D341Med (cell line): ENCODE measurements at places on chromosomes 2 and 18.

DNA sequence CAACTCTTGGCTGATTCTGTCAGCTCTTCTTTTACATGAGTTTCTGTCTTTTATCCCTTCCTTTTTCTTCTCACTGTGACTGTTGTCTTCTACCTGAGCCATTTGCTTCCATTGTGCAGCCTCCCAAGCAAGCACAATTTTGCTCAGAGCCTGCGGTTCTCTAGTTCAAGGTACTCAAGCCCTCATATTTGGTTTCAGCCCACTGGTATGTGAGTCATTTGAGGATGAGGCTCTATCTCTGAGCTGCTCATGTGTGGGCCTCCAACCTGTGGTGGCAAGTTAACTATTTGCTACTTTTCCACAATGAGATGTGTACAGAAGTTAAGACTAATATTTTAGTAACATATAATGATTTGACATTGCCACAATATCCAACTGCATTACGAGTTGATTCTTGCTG is 183.0 kb downstream of the PHLPP1 start:
- DNase-seq, result no peak

DNA sequence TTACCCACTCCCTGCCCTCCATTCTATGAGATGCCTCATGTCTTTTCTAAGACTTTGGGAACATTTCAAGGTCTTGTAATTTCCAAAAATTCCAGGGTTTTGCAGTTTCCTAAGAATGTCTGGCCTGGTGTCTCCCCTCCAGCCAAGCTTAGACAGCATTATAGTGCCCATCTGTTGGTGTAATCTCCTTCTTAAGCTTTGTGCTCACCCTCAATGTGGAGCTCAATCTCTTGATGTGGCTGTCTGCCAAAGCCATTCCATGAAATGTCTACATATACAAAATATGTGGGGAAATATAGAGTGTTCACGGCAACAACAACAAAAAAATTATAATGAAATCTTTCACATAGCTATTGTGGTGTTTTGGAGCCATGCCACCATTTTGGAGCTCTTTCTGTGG is 558.4 kb downstream of the PIK3C3 start:
- peak; percentile 85 for DNase-seq

GRCh38 chr2:67384123-67384822 is 12.9 kb upstream of the ETAA1 start:
- no peak for DNase-seq

GRCh38 chr18:63187791-63188460 is 131.6 kb downstream of the BCL2 start:
- DNase-seq, result no peak

DNA sequence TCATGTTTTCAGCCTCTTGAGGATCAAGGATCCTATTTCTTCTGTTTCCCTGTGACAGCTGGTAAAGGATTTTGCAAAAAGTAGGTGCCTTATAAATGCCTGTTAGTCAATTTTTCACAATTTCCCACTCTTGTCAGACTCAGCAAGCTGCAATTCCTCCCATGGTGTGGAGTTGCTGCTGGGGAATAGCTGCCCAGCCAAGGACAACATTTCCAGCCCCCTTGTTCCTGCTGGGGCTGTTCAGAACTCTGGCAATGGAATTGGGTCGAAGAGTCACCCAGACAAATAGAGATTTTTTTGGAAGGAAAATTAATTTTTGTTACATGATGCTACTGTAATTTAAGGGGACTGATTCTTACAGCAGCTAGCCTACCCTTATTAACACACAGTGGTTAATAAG is 43.7 kb downstream of the FSHR start:
- no peak for DNase-seq

- no peak for DNase-seq
Observed at GRCh38 chr2:56671973-56672569, 488.3 kb downstream of the CCDC85A start.

GRCh38 chr2:219122202-219122980 is 38.2 kb downstream of the NHEJ1 start:
- DNase-seq, result no peak

DNA sequence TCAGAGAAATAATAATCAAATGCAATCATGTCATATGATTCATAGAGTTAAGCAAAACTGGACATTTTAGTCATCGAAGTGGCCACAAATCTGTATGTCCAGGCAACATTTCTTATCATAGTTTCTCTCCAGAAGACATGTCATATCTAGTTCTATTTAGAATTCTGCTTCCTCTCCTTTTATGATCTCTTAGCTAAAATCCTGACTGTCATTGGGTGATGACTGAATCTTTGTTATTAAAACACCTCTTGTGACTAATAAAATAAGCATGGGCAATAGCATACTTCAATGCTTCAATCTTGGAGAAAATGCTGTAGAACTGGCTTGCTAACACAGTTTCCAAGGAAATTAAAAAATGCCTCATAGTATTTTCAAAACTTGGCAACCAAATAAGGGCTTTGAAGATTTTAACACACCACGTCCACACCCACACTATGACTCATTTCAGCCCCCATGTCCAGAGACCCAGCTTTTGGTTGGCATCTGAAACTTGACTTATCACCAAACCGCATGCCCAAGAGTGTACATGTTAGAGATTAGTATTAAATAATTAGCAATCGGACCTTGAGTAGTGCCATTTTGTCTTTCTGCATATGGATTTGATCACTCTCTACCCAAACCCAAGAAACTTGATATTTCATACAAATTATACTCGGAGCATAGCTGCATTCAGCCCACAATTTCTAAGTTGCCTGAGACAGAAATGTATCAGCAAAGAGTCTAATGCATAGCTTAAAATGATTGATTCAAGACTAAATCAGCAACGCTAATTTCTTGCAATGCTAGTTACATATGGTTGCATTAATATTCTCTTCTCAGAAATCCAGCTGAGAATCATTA is 106.5 kb upstream of the ETAA1 start:
- no peak for DNase-seq

GRCh38 chr2:37324536-37324785 is 172 bp downstream of the PRKD3 start:
- no peak for DNase-seq

DNA sequence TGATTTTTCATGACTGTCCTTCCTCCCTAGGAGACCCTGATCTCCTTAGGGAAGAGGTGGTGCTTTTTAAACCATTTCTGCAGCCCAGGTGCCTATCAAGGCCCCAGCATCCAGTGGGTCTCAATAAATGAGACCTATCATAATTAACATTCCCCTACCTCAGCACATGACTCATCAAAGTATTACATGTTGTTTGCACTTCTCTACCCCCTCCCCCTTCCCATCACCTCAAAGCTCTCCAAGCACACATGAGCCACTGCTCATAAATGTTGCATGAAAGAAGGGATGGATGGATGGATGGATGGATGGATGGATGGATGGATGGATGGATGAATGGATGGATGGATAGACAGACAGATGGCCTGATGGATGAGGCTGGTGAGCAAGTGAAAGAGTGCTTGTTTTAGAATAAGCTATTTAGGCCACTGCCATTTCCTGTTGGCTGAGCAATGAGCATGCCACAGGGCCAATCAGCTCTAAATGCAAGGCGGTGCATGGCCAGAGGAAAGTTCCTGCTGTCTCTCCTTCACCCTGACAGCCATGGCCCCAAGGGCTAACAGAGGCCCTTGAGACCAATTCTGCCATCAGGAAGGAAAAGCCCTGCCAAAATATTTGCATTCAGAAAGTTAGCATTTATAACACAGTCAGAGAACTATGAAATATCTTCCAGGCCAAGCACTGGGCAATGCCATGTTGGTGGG is 20.9 kb upstream of the STEAP3 start:
- no peak for DNase-seq

DNA sequence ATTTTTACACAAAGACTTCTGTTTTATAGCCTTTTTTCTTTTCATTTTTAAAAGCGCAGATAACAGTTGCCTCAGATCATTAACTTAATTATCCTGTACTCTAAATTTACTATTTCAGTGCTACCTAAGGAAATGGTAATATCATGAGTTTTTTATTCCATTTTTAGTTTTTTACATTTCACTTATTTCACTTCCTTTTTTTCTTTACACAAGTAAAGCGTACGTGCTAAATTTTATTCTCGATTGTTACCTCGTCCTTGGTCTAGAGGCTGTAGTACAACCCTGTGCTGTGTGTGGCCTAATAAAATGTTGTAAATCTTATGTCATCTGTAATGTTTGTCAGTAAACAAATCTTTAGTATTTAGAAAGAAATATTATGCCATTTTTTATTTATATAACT is 49.2 kb downstream of the CRIM1 start:
- DNase-seq, result no peak

DNA sequence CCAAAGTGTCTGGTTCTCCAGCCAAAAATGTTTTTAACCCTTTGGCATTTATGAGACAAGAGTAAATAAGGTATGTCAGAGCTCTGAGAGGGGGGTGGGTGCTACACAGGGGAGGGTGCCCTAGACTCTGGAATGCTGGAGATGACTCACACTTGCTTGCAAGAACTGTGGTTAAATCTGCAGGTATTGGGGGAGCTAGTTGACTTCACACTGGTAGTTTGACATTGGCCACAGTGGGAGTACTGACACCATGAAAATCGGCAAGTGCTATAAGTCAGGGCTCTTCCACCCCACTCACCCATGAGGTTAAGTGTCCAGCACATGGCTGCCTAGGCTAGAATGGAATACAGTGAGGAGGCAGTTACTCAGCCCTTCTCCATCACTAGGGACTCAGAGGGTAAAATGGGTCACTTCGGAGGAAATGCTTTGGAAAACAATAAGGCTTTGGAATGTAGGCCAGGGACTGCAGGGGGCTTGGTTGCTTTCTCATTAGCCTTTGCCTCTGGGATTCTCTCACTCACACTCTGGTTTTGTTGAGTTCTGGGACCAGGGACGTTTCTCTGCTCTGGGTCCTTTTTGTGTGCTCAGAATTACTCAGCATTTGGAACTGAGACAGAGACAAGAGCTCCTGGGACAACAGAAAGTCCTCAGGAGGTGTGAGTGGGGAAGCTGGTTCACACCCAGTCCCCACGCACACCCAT is 91.6 kb downstream of the ACKR3 start:
- no peak for DNase-seq

DNA sequence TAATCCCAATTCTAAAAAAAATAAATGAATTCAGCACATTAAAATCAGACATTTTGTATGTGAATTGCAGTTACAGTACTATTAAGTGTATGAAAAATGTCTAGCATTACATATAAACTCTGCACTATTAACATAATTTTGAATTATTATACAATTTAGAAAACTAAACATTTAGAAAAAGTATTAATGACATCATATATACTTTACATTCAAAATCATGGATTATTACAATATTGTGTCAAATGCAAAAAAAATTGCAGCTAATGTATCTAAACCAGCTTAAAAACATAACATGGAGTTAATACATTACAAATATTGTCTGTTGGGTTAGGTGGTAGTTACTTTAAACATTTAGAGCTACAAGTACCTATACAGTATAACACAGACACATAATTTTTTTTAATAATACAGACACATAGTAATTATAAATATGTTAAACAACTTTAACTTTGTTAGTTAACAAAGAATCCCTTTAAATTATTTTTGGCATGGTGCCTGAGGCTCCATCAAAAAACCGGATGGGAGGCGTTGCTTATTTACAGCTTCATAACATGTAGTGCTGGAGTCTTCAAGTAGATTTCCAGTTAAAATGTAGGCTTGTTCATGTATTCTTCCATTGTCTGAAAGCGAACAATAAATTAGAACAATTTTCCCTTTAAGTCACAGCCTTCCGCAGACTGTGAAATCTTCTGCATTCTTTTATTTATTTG is 79.1 kb downstream of the AP1S3 start:
- DNase-seq, result no peak

DNA sequence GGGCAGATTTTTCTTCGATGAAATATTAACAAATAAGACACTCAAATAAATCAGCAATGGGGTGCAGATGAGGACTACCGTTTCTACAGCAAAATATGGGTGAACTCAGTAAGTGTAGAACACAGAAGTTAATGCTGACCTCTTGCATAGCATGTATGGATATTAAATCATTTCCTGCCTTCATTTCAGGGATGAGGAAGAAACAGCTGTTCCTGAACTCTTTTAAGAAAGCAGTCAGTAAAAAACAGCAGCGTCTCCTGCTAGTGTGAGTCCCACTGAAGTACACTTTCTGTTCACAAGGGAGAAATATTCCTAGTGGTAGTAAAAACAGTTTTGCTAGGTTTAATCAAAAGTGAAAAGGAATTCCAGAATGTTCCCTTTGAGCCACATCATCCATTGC is 379.0 kb downstream of the ZEB2 start:
- DNase-seq, result no peak

DNA sequence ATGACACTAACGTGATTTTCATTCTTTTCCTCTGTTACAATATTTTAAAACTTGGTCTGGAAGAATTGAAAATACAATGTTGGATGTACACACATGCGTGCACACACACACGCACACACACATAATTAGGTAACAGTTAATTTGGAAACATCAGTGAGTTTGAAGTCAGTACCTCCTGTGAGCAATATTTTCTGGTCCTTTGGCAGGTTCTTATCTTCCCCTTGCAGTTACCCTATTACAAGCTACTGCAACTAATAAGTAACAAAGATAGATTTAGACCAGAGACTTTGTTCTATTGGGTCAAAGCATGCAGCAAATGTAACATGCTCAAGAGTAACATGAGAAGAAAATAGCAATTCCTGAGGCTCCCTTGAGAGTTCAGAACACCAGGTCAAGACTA is 73.3 kb downstream of the ZNF385B start:
- no peak for DNase-seq

DNA sequence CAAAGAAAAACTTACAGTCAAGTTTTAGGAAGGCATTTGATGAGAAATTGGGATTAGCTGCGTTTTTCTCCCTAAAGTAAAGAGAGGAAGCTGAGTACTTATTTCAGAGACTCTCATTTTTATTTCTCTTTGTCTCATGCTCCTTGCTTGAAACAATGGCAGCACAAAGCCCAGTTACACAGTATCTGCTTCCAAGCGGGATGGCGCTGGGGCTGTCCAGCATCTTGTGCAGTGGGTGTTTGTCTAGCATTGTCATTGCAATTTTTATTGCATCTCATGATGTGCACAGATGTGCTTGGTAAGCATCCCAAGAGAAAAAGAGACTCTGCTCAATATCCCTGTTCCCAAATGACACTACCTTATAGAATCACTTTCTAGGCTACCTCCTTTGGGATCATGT is 102.8 kb upstream of the ZNF521 start:
- DNase-seq, result no peak

DNA sequence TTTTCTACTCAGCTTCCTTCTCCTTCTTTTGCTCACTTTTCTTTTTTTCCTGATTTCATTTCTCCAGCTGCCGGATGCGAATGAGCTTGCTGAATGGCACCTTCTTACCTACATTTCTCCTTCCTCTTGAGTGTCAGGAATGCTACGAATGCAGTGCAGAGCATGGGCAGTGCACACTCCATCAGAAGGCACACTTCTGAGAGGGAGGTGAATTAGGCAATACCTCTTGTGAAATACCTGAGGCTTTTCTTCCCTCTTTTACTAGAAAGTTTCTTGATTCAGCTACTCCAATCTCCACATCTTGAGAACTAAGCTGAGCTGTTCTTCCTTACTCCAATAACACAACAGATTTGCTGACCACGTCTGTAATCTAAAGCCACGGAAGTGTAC is 51.1 kb downstream of the PLEKHM3 start:
- DNase-seq, result no peak

GRCh38 chr2:230900336-230900995 is 24.6 kb downstream of the GPR55 start:
- DNase-seq, result no peak
